ENCODE measurements at places on chromosomes 11 and 22.

DNA sequence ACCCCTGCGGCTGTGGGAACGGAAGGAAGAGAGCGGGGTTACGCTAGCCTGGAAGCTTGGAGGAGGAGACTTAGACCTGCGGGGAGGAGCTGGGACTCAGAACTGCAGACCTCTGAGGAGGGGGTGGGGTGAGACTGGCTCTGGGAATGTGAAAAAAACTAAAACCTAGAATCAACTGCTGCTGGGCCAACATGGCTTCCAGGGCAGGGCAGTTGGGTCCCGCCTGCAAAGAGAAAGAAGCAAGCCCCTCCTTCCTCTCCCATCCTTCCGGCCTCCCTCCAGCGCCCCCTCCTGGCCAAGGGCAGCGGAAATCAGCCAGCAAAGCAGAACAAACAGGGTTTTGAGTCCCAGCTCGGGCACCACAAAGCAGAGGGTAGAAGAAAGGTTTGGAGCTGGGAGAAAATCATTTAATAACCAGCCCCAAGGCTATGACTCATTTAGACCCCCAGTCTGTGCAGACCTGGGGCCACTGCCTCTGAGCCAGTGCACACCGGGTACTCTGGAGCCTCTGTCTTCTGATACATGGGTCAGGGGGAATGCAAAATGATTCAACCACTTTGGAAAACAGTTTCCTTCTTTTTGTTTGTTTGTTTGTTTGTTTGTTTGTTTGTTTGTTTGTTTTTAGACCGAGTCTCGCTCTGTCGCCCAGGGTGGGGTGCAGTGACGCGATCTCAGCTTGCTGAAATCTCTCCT is 7.3 kb upstream of the NCF4 start:
- peak; percentile 79 for DNase-seq

DNA sequence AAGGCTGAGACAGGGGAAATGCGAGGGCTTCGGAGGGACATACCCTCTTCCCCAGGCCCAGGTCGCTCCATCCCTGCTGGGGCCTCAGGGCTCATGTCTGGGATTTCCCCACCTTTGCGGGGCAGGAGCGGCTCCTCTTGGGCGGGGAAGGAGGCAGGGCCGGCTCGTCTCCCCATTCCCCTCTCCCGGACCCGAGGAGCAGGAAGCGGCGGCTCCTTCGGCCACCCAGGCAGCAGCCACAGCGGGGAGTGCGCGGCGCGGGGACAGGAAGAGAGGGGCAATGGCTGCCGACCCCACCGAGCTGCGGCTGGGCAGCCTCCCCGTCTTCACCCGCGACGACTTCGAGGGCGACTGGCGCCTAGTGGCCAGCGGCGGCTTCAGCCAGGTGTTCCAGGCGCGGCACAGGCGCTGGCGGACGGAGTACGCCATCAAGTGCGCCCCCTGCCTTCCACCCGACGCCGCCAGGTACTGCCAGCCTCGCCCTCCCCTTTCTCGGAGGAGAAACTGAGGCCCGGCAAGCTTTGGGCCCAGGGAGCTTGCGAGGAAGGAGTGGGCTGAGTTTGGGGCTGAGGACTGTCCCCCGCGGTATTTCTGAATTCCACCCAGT is at the start of gene ANKK1:
TSS of gene ANKK1 (plus strand) at position 175 of the 607 bp plus-strand sequence. CDS start at position 281, 106 bp downstream.
- DNase-seq: no peak

DNA sequence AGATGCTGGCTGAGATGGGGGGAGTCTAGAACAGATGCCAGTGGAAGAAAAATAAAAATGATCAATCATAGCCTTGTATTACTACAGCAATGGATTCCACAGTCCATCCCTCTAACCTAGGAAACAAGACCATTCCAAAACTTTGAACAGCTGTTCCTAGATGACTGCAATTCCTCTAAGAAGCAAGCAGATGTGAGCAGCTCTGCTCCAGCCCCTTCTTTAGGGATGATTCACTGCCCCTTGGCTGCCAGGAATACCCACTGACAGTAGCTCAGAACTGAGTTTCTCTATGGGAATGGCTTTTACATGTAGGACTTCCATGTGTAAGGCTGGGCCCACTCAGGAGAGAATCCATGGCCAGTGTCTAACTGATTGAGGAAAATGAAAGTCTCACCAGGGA is 943.9 kb downstream of the OPCML start:
- no peak for DNase-seq

GRCh38 chr11:69939551-69940245 is 120.5 kb upstream of the FGF3 start:
- DNase-seq: no peak

DNA sequence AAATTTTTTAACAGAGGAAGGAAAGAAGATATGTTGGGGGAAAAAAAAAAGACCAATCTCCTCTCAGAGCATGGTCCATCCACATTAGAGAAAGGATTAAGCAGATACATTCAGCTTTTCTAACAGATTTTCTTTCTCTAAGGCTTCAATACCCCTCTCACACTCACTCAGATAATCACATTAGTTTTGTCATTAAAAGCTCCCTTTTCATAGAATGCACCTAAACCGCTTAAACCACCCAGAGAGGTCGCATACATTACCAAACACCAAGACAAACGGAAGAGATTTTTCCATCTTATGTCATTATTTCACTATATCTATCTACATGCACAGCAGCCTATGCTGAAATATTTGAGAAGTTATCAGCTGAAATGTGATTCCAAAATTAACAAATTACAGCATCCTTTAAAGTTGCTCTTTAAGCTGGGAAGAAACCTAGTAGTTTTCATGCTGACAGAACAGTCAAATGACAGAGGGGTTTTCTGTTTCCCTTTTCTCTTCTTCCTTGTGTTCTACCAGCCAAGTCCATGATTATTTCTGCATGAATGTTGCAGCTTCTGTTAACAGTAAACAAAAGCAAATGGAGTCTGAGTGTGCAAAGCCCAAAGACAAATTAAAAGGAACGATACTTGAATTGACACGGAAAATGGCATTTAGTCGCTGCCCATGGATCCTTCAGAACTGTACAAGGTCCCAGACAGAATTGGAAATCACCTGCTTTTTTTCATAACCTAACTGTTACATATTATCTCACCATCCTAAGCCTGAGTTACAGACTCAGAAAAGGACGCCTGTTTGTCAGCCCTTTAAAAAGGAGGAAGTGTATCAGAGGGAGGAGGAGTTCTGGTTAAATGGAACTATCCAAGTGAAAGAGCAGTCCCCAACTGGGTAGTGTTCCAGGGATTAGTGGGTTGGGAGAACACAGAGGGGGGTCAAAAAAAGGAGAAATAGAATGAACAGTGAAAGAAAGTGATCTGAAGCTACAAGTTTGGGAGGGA is 54.6 kb downstream of the PRCP start:
- DNase-seq: no peak

GRCh38 chr22:41308054-41308453 is 6.7 kb downstream of the ZC3H7B start:
- no peak for DNase-seq

- DNase-seq: no peak
Observed at GRCh38 chr22:20013382-20013871, 3.2 kb downstream of the ARVCF start.

- no peak for DNase-seq
Observed at GRCh38 chr11:119783466-119784400, 54.7 kb upstream of the NECTIN1 start.

- no peak for DNase-seq
Observed at GRCh38 chr11:83302151-83302550, 16.0 kb upstream of the CCDC90B start.

GRCh38 chr11:126134461-126135155 is 71.9 kb upstream of the CDON start:
- no peak for DNase-seq

- DNase-seq: no peak
Observed at GRCh38 chr11:10640308-10640707, 53.2 kb downstream of the IRAG1 start.
